Stimulated activated CD8-positive, alpha-beta memory T cell treated with anti-CD3 and anti-CD28 coated beads, Interleukin-15, amount 100 ng/mL, for 24 hours (primary cell): ENCODE measurements at places on chromosomes 3 and 15.

GRCh38 chr3:177447938-177448337, 250.7 kb upstream of the TBL1XR1 start:
- no peak for DNase-seq

GRCh38 chr3:12724794-12725193, 34.3 kb downstream of the TMEM40 start:
- no peak for DNase-seq

- DNase-seq = no peak
Observed at GRCh38 chr3:4841776-4842440, 137.3 kb upstream of the BHLHE40 start.

GRCh38 chr15:33091983-33092693, 102.4 kb downstream of the FMN1 start:
- DNase-seq = no peak

DNA sequence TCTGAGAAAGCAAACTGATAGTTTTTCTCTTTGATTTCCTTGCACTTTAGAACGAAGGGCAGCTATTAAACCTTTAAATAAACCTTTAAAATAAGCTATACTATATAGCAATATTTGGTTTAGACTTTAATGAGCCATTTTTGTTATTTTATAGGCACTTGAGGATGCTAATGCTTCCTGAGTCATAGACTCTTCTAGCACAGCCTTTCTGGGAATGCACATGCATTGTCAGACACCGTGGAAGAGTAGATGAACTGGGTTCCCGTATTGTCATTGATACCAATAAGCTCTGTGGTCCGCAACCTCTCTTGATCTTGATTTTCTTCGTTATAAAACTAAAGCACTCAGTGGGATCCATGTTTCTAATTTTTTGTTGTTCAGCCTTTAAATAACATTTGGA, 27.6 kb downstream of the CERS3 start:
- DNase-seq = no peak

DNA sequence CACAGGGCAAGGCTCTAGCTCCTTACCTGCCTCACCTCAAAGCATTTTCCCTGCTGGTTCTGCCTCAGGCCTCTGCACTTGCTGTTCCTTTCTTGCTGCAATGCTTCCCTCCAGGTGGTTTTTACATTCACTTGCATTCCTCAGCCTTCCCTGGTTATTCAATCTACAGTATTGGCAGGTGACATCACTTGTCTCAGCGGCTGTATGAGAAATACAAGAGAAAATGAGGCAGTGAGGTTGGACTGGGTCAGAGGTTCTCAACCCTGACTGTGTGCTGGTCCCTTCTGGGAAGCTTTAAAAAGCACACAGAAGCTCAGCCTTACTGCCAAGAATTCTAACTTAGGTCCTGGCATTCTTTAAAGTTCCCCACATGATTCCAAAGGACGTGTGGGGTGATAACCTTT, 26.7 kb downstream of the SIAH2 start:
- no peak for DNase-seq
